ENCODE measurements at places on chromosomes 6 and 20.

DNA sequence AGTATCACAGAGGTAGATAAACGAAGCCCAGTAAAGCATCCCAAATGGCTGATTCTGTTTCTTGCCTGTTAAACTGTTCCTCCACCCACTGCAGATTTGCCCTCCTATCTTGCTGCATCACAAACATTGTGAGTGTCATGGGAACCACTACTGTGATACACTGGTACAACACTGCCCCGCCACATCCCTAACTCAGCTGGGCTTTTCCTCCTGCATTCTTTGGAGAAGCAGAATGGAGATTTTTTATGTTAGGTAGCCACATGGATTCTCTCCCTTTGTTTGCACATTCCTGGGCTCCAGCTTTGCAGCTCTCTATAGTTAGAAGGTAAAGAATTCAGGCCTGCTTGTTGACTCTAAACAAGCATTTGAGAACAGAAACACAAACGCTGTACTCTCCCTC is 234.1 kb downstream of the TMEM242 start:
- DNase-seq, result no peak

DNA sequence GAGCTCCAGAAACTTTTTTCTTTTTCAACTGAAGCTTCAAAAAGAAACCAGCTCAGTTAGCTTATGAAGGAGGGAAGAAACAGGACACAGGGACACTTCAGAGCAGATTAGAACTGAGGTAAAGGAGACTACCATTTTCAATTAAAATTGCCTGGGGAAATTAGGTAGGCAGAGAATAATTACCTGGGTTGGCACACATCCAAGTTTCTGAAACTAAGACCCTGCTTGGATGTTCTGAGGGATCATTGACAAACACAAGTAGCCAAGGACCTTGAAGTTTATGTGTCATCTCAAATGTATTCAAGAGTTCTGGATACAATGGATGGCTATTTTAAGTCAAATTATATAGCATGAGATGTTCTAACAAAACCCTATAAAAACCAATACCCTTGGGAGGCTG is 137.6 kb downstream of the PLCB4 start:
- DNase-seq, result no peak

DNA sequence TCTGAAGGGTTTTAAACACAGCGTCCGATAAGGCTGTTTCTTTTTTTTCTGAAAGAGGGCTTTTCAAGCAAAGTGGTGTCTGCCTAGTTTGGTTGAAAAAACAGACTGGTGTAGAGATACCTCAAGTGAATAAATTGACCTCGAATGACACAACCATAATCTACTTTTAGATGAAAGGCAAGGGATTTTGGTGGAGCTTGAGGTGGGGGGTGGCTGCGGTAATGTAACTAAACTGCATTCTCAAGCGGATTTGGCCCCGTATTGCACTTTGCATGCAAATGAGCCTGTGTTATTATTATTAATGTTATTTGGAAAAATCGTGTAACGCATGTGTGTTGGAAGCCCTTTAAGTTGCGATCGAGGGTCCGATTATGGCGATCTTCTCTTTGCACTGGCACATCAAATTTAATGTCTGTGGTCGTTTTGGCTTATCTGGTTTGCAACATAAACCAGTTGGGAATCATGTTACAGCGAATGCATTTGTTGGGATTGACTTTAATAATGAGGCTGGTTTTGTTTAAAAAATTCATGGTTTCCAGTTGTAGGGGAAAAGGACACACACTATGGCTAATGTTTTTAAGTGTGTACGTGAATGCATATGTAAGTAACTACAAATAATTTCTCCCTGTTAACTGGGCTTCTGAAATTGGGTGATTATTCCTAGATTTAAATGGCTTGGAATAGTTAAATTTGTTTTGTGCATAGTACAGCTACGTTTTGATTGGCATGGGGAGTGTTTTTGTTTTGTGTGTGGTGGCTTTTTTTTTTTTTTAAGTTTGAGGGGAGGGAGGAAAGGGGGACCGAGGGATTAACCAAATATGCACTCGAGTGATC is 1.0 kb downstream of the JARID2 start:
- DNase-seq, result no peak

DNA sequence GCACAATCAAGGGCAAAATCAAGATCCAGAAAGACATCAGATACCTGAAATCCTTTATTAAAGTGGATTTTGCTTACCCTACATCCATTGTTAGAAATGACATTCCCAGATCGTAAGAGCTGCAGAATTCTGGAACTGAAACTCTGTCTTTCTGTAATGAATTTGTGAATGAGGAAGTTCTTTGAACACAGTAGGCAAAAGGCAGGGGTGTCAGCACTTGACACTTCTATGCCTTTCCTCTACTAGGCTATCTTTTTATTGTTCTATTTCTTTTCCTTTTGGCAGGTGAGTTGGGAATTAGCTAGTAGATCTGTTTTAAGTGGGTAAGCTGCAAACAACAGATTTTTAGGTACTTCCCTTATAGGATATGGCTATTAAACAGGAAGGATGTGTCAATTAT is 126.3 kb downstream of the CARMIL1 start:
- no peak for DNase-seq

DNA sequence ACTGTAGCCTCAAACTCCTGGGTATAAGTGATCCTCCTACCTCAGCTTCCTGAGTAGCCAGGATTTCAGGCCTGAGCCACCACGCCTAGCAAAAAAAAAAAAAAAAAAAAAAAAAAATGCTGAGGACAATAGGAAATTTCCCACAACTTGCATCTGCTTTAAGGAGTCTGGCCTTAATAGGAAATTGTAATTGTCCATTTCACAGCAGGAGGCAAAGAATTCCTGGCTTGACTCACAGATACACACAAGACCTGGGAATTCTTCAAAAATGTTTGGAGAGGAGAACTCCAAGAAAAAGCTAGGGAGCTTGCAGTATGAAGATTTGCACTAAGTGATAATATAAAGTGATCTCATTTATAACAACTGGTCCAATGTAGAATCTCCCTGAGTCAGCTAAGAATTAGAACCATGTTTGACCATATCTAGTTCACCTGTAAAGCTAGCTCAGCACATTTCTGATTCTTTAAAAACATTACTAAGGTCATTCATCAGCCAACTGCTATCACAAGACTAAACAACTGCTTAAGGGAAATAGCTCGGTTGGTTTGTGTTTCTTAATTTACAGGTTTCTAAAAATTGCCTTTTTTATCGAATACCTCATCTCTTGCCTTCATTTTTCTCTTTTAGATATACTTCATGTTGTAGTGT is 80.2 kb upstream of the SLC2A12 start:
- DNase-seq, result peak; percentile 92

- DNase-seq, result no peak
Measured at GRCh38 chr6:111738631-111739030, 133.0 kb upstream of the TRAF3IP2 start.

DNA sequence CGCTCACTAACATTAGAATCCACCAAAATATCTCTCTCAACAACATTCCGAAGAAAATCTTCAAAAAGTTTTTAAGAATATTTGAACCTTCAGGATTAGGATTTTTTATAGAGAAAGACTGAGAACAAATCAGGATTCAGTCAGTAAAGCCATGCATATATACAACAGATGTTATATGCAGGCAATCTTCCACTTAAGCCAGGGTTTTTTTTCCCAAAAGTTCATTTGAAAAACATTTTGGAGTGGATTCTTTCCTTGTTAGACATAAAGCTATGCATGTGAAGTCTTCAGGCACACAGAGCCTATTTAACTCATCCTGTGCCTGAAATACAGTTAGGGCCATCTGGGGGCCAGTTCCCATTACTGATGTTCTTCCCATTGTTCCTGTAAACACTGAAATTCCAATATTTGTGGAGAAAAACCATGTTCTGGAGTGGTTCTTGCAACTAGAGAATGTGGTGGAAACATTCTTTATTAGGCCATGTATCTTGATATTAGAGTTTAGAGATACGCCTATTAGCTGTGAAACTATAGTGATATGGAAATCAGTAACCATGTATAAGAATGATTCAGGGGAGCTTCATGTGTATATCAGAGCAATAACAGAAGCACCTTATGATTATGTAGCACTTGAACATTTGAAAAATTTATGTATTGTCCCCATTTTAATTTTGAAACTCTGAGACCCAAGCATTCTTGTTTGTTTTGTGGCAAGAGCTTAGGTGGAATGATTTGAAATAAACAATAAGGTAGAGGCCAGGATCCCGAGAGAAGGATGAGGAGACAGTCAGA is 61.7 kb downstream of the PLEKHG1 start:
- DNase-seq, result no peak

DNA sequence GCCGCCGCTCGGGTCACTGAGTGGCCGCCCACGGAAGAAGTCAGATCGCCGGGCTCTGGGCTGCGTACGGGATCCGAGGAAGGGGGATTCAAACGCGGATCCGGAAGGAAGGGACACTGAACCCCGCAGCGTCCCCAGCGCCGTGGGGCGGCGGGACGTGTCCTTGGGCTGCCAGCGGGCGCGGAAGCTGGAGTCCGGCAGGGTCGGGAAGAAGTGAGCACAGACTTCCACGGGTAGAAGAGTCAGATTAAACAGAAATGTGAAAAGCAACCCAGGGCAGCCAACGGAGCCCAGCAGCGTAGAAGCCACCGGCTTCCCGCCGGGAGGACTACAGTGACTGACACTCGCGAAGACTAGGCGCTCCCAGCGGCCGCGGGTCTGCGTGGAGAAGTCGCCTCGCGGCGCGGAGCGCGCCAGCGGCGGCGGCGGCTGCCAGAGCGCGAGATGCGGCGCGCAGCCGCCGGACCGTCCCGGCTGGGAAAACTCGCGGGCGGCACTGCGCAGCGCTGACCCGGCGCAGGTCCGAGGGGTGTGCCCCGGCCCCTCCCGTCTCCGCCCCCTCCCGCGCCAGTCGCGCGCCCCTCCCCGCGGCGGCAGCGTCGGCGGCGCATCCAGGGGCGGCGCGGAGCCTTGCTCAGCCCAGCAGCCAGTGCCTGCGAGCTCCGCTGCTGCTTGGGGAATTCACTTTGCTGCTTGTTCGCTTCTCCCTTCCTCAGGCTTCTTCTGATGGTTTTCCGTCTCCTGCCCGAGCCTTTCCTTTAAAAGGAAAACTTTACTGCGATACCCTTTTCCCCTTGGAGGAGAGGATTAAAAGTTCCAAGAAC is at the start of gene SAMD5:
TSS of gene SAMD5 (plus strand) at position 649 of the 824 bp plus-strand sequence. CDS start 239 bp downstream, outside the sequence.
- DNase-seq, result peak; percentile 38

All from A172 (cell line).